ENCODE measurements at places on chromosomes 5 and 9. TPM values are rescaled to one million over a fixed set of nuclear protein-coding genes. Genes with fewer than 3 reads are reported as not detected.

RGS7BP gene
- total RNA-seq: 3.7 TPM

DOCK8 gene
- total RNA-seq: 24.6 TPM

PKD2L2 gene
- 0.45 TPM for total RNA-seq

NSUN2 gene
- 40.8 TPM for total RNA-seq

DMGDH gene
- total RNA-seq: 9.9 TPM

NR2F1 gene
- 49.3 TPM for total RNA-seq

GRM6 gene
- total RNA-seq: 0.23 TPM

RLN1 gene
- 105 TPM for total RNA-seq

ENHO gene
- total RNA-seq: 20.9 TPM

HSD17B4 gene
- total RNA-seq: 225 TPM

NR5A1 gene
- not detected for total RNA-seq

TMEM245 gene
- total RNA-seq: 82.1 TPM

ARL14EPL gene
- total RNA-seq: not detected

MYMK gene
- not detected for total RNA-seq

SV2C gene
- 0.96 TPM for total RNA-seq

GABRP gene
- total RNA-seq: 4.8 TPM

PLCXD3 gene
- total RNA-seq: 3.5 TPM

CDH10 gene
- total RNA-seq: 0.77 TPM

OR1Q1 gene
- total RNA-seq: not detected

RORB gene
- total RNA-seq: 1.4 TPM

CDH6 gene
- total RNA-seq: 1.2 TPM

ERGIC1 gene
- 228 TPM for total RNA-seq

NRG2 gene
- 6.6 TPM for total RNA-seq

LCN15 gene
- total RNA-seq: not detected

ANXA1 gene
- 65.3 TPM for total RNA-seq

TAF11L10 gene
- not detected for total RNA-seq

MSMP gene
- not detected for total RNA-seq

TERT gene
- 3.6 TPM for total RNA-seq

CKMT2 gene
- 25.4 TPM for total RNA-seq

CEL gene
- total RNA-seq: 1.7 TPM

TSSK1B gene
- total RNA-seq: 0.32 TPM

ASTN2 gene
- 113 TPM for total RNA-seq

SLC4A9 gene
- total RNA-seq: not detected

FBP2 gene
- total RNA-seq: not detected

MCTP1 gene
- total RNA-seq: 3.3 TPM

FOXD4 gene
- 0.46 TPM for total RNA-seq

SPINK5 gene
- 2.6 TPM for total RNA-seq

ITGA1 gene
- 43.7 TPM for total RNA-seq

PRRC2B gene
- 94.7 TPM for total RNA-seq

DBH gene
- not detected for total RNA-seq

ADAMTSL2 gene
- 1.6 TPM for total RNA-seq

ST8SIA4 gene
- total RNA-seq: 0.80 TPM

SVEP1 gene
- 5.8 TPM for total RNA-seq

SHISAL2B gene
- total RNA-seq: not detected

ZDHHC11 gene
- 9.8 TPM for total RNA-seq

PCDHB14 gene
- 4.6 TPM for total RNA-seq

SLC1A3 gene
- total RNA-seq: 10.5 TPM

TUSC1 gene
- total RNA-seq: 35.6 TPM

PALM2AKAP2 gene
- 0.62 TPM for total RNA-seq

TMEM215 gene
- total RNA-seq: not detected

TRIP13 gene
- total RNA-seq: 1.8 TPM

NDUFS4 gene
- total RNA-seq: 97.2 TPM

CA9 gene
- not detected for total RNA-seq

ZSWIM6 gene
- 13.7 TPM for total RNA-seq

TGFBI gene
- 41.7 TPM for total RNA-seq

Measured in prostate gland (tissue), 2 donors.